ENCODE measurements at places on chromosomes 16 and 17. TPM values are rescaled to one million over a fixed set of nuclear protein-coding genes. Genes with fewer than 3 reads are reported as not detected.

- DNase-seq = peak; percentile 30
These were observed 94.7 kb upstream of the CACNG5 start for GRCh38 chr17:66740226-66740625.

- DNase-seq = no peak
These were observed 1.5 kb downstream of the SPNS2 start for GRCh38 chr17:4500191-4500571.

GRCh38 chr17:9971991-9972390 is 66.9 kb upstream of the RCVRN start:
- DNase-seq = peak; percentile 84

DNA sequence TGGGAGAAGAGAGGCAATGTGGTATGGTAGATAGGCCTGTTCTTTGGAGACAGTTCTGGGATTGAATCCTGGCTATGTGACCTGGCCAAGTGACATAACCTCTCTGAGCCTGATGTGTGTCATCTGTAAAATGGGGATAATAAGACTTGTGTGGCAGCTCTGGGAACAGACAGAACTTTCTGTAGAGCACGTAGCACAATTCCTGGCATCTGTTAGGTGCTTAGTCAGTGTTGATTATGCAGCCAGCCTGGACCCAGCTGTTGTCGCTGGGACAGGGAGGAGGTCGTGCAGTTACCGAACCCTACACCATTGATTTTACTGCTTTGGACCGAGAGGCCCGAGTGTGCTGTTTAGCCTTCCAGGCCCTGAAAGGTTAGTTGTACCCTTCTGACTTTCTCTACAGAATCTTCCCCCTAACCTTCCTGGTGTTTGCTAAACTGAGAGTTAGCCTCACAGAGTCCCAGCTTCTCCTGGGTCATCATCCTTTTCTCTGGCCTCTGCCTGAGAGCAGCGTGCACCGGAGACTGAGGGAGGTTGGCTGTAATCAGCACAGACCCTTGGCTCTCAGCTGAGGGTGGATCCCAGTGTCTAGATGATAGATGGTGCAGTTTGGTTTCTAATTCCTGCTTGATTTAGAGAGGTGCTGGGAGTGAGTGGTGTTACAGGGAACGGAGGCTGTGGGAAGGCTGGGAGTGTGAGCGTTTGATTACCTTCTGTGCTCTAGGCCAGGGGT is 31.9 kb downstream of the MSI2 start:
- no peak for DNase-seq

GRCh38 chr17:72665852-72666851 is 426.3 kb downstream of the SLC39A11 start:
- DNase-seq = peak; percentile 34

- DNase-seq = no peak
These were observed 15.6 kb upstream of the AURKB start for GRCh38 chr17:8225813-8226535.

DNA sequence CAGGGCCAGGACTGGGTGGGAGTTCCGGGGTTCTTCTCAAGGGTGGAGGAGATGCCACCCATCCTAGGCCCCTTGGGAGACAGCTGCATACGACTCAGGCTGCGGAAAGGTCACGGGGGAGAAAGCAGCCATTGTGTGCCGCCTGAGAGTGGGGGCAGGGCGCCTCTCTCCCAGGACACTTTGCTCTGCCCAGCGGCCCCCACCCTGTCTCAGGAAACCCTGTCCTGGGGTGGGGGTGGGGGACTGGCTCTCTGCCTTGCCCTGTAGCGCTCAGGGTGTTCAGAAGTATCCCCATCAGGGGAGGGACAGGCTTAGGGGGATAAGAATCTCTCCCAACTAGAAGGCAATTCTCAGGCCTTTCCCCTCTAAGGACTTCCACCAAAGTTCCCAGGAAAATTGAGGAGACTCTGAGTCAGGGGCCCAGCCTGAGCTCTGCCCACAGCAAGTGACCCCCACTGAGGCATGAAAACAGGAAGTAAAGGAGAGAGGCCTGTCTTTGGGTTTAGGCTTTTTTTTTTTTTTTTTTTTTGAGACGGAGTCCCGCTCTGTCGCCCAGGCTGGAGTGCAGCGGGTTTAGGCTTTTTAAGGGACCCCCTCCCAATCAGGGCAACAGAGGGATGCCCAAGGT is 4.9 kb downstream of the GIT1 start:
- no peak for DNase-seq

- DNase-seq = no peak
These were observed 31.5 kb downstream of the QPRT start for GRCh38 chr16:29710227-29711219.

DNA sequence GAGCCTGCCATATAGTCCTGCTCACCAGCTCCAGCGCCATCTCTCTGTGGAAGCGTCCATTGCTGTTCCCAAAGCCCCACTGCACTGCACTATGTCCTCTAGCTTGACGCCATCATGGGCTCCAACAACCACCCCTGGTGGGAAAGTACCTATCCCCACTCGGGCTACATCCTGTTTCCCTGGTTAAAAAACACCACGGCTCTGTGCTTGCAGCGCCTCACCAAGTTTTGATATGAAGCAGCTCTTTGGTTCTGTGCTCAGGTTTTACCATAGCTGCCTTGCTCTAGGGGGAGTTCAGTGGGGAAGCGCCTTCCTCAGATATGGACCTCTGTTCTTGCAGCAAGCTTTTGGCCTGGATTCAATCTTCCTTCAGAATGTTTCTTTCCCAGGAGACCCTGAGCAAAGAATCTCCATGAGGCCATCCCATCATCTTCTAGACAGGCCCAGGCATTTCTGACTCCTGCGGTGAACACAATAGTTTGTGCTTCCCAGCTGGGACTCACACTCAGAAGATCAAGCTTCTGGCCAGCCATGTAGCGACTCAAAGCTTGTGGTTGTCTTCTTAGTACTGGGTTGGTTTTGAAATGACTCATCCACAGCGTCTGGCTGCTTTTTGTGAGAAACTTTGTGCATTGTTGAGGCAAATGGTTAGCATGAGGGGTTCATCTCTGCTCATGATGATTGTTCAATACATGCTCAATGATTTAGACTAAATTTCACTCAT is 39.5 kb downstream of the DYNLRB2 start:
- DNase-seq = no peak

- DNase-seq = no peak
These were observed 180.9 kb downstream of the AIPL1 start for GRCh38 chr17:6254036-6254435.

DNA sequence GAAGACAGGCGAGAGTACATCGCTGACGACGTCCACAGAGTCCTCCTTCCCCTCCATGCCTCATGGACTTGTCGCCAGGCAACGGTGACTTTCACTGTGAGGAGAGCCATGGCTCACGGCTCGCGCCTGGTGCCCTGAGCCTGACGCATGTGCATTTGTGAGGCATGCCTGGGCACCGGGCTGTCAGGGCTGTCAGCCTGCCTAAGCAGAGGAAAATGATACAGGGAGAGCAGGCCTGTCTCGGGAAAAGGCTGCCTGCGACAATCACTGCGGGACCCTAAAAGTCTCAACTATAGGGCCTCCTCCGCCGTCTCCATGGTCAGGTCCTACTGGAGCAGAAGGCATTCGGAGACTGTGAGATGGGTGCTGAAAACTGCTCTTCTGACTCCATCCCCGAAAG is 135.5 kb upstream of the WSB1 start:
- no peak for DNase-seq

DNA sequence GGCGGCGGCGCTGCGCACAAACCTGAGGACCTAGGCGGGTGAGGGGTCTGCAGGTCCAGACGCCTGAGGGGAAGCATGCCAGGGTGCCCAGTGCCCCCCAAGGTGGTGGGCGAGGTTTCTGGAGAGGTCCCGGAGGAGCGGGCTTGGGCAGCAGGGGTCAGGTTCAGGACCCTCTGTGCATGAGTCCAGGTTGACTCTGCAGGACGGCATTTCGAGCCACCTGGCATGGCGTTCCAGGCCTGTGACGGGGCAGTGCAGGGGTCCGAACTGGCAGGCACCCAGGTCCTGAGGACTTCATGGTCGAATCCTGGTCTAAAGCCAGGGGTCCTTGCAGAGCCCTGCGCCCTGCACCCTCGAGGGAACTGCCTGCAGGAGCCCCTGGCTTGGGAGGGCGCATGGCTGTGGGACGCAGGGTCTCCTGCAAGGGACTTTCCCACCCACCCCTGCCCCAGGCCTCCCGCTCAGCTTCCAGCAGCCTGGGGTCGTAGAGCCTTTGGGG is 3.5 kb downstream of the SLC16A3 start:
- DNase-seq = peak; percentile 79

GRCh38 chr17:4701116-4701515 is 2.8 kb downstream of the PELP1 start:
- peak; percentile 15 for DNase-seq

- no peak for DNase-seq
These were observed 193.3 kb downstream of the ZNF423 start for GRCh38 chr16:49662569-49662968.

DNA sequence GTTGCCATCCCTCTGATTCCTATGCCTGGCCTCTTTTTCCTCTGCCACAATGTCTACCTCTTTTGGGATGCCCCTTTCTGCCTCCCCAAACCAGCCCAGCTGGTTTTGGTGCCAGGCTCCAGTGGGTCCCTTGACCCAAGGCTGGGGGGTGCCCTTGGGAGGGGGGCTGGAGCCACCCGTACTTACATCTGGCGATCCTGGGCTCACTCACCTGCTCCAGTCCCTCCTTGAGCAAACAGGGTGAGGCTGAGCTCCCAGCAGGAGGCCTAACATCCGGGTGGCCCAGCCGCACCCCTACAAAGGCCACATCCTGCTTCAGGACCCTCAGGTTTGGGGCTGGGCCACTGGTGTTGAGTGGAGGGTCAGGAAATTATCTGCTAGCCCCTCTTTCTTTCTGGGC is 1.2 kb downstream of the ERN2 start:
- no peak for DNase-seq

GRCh38 chr16:87218281-87219055 is 98.7 kb downstream of the C16orf95 start:
- DNase-seq = no peak

GRCh38 chr17:57125866-57126265 is 40.8 kb downstream of the AKAP1 start:
- no peak for DNase-seq

DNA sequence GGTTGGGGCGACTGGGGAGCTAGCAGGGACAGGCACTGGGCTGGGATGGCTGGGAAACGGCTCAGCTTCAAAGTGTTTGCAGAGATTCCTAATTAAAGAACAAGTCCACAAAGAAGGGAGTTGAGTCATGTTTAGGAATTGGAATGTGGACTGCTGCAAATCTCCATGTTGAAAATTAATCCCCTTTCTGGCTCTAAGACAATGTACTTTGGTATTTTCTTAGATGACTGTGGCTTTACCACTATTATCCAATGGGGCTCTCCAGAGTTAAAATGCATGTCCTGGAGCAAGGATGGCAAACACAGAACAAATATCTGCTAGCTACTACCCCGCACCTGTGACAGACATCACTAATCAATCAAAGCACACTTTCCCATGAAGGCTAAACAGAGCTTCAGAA is 22.2 kb upstream of the WSCD1 start:
- DNase-seq = no peak

DNA sequence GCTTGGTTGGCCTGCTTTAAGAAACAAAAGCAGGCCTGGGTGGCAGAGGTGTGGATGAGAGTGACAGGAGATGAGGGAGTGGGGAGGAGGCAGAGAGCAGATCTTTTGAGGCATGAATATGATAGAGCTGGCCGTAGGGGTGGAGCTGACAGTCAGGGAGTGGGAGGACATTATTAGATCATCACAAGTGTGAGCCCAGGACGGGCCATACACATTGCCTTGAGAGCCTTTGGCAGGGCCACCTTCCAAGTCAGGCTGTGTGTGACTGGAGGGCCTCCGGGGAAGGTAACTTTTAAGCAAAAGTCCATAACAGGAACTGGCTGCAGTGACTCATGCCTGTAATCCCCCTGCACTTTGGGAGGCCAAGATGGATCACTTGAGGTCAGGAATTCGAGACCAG is 26.3 kb downstream of the GINS3 start:
- DNase-seq = no peak

GRCh38 chr17:47222047-47222446 is 12.9 kb downstream of the MYL4 start:
- DNase-seq = no peak

DNA sequence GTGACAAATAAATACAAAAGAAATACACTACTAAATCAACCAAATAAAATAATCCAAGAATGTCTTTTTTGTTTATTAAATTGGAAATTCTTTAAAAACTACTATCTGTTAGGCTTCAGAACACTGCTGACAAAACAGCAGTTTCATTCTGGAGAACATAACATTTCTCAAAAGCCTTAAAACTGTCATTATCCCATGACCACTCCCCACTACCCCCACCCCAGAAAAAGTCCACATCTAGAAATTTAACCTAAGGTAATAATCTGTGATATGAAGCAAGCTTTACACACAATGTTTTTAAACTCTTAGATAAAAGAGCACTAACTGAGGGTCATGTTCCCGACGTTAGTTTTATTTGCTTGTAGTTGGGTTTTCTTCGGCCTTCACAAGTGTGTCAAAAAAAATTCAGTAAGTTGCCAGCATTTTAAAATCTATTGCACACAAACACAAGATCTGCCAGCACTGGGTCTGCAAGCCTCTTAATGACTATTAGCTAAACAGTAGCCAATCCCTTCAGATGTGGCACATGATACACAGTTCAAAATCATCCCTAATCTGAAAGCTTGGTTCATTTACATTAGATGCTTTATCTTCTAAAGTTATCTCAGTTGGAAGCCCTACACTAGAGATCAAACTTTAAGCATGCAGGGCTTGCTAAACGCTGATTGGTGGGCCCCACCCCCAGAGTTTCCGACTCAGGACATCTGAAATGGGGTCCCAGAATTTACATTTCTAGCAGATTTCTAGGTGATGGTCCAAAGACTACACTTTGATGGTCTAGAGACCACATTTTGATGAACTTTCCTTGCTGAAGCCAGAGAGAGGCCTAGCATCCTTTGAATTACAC is 75.2 kb downstream of the KANSL1 start:
- no peak for DNase-seq

DNA sequence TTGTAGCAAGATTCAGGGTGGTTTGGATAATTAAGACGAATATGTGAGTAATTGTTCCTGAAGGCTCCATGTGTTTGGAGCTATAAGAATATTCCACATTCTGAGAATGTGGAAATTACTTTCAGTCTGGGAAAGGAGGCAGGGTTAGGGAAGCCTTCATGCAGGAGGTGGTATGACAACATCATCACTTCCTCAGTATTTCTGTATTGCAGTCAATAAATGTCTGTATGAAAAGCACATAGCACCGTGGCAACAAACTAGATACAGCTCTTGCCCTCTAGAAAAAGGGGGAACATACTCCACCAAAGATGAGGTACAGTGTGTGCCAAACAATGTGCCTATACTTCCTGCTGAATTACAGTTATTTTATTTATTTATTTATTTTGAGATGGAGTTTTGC is 26.1 kb upstream of the DHRS7B start:
- no peak for DNase-seq

Gene LRRC37A
- polyA plus RNA-seq = 0.60 TPM

Gene CLEC3A
- polyA plus RNA-seq = not detected

Gene FOXL1
- polyA plus RNA-seq = 0.80 TPM

Gene CD79B
- polyA plus RNA-seq = 112 TPM

Gene CDRT15
- not detected for polyA plus RNA-seq

Gene EPOP
- 2.4 TPM for polyA plus RNA-seq

Gene TEDC2
- polyA plus RNA-seq = 2.3 TPM

Gene CNTD1
- polyA plus RNA-seq = 4.2 TPM

Gene KRTAP4-9
- polyA plus RNA-seq = not detected

Gene PYY
- 32.6 TPM for polyA plus RNA-seq

Gene MVP
- 265 TPM for polyA plus RNA-seq

Gene SLC43A2
- 2.4 TPM for polyA plus RNA-seq

Gene TMEM220
- 13.2 TPM for polyA plus RNA-seq
